Body of pancreas (tissue), 4 donors: ENCODE measurements at places on chromosomes 12 and 14. TPM values are rescaled to one million over a fixed set of nuclear protein-coding genes. Genes with fewer than 3 reads are reported as not detected.

Gene RERG
- total RNA-seq = 13.8 TPM

- no peak for DNase-seq
These were observed 126.5 kb downstream of the TMEM30B start for GRCh38 chr14:61154641-61155040.

Gene CEP170B
- total RNA-seq = 41.9 TPM

Gene PHETA1
- 31.4 TPM for total RNA-seq

GRCh38 chr12:132150780-132151144, 6.5 kb downstream of the NOC4L start:
- no peak for DNase-seq

Gene GALNT9
- not detected for total RNA-seq

DNA sequence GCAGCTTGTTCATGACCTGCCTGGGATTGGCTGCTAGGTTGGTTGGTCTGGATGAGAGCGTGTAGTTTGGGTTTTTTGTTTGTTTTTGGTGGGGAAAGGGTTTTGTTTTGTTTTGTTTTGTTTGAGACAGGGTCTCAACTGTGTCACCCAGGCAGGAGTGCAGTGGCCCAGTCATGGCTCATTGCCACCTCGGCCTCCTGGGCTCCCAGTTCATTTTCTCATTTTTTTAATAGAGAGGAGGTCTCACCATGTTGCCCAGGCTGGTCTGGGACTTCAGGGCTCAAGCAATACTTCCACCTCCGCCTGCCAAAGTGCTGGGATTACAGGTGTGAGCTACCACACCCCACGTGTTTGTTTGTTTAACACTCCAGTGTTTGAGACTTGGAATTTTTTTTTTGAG, 3.8 kb downstream of the DYNC1H1 start:
- DNase-seq = no peak

DNA sequence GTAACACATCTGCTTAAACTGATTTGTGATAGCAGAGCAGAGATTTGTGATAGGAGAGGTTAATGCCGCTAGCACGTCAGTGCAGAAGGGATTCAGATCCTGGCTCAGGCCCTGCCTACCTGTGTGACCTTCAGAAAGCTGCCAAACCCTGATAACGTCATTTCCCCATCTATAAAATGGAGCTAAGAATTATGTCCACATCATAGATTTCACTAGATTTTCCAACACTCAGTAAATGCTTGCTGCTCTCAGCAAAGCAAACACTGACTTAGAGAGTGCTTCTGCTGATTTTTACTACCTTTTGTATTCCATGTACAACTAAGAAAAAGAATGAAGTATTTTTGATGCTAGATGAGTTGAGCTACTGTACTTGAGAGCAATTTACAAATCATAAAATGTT, 261.4 kb downstream of the ITPR2 start:
- DNase-seq = peak; percentile 25

- DNase-seq = no peak
These were observed 43.1 kb downstream of the ALDH1L2 start for GRCh38 chr12:105041186-105041585.

GRCh38 chr14:60735416-60735815, 855 bp downstream of the MNAT1 start:
- no peak for DNase-seq

GRCh38 chr14:99590746-99591555, 13.1 kb downstream of the CCDC85C start:
- DNase-seq = no peak

GRCh38 chr14:87430810-87431209, 562.2 kb downstream of the GALC start:
- DNase-seq = no peak

Gene E2F7
- not detected for total RNA-seq

DNA sequence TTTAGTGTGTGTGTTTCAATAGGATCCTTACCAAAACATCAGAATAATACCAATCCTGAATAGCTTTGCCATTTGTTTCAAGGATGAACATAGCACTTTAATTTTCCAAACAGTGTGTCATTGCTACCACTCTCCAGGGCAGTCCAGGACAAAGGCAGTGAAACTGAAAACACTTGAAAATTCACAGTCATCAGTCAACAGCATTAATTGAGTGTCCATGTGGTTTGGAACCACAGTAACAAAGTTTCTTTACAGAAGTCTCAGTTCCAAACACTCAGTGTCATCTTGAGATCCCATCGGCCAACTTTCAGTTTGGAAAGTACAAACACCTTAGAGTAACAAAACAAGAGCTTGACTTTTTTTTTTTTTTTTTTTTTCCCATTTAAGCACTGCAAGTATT, 228.4 kb upstream of the SOX5 start:
- no peak for DNase-seq

- DNase-seq = no peak
These were observed 13.5 kb downstream of the EXD2 start for GRCh38 chr14:69204753-69205152.

Gene C12orf54
- not detected for total RNA-seq

DNA sequence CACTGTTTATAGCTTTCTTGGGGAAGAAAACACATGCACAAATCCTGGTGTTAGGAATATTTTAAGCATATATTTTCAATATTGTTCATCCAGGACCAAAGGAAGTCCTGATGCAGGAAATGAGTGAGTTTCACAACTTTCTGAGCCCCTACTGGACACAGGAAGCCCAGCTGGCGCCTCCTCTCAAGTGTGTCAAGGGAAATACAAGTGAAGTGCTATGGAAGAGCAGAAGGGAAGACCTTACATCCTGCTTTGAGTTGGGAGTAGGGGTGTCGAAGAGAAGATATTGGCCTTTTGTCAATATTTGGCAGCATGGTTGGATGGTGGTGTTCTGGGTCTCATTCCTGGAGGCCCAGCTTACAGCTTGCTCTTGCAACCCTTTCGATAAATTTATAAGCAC, 66.1 kb upstream of the ZDHHC17 start:
- no peak for DNase-seq

Gene BBS10
- total RNA-seq = 4.0 TPM

Gene POTEG
- not detected for total RNA-seq

Gene P2RX2
- total RNA-seq = not detected

Gene PLEKHD1
- under 0.01 TPM for total RNA-seq

DNA sequence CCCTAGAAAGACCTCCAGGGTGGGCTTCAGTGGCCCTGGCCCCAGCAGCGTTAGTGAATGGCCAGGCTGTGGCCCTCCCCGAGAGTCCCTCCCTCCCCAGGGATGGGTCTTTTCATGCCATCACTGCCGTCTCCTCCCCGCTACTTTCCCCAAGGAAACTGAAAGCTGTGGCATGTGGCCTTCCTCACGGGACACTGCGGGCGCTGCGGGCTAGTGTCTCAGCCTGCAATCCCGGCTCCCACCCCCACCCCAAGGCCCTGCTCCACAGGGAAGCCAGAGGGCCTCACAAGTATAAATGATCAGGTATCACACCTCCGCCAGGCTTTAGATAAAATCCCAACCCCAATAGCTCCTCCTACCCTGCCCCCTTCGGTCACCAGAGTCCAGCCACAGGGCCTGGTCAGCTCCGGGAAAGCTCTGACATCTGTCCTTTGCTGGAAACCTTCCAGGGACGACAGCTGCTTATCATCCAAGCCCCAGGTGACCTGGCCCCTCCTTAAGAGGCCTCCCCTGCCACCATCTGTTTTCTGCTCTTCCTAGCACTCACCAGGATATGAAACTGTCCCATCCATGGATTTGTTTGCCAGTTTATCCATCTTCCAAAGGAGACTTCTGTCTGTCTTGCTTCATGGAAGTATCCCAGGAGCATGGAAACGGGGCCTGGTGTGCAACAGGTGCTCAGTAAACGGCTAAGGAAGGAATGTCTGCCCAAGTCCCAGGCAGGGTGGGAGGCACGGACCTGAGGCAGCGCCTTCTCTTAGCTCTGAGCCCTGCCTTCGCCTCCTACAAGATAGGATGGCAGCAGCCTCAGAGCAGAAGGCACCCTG, 31.6 kb downstream of the CCDC85C start:
- peak; percentile 62 for DNase-seq
